Cortex of kidney (tissue), 1 donor: ENCODE measurements at places on chromosomes 7 and 10.

- no peak for DNase-seq
These were observed 168.0 kb upstream of the PRKCQ start for GRCh38 chr10:6748029-6748428.

DNA sequence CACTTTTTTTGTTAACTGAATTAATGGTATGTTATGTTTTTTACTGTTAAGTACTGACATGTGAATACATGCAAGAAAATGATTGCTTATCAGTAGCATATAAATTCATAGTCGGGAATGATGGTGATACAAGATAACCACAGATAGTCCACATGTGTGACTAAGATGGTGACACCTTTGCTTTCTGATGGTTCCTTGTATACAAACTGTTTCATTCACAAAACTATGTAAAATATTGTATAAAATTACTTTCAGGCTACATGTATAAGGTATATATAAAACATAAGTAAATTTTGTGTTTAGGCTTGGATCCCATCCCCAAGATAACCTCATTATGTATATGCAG is 10.0 kb downstream of the CISD1 start:
- DNase-seq, result no peak

DNA sequence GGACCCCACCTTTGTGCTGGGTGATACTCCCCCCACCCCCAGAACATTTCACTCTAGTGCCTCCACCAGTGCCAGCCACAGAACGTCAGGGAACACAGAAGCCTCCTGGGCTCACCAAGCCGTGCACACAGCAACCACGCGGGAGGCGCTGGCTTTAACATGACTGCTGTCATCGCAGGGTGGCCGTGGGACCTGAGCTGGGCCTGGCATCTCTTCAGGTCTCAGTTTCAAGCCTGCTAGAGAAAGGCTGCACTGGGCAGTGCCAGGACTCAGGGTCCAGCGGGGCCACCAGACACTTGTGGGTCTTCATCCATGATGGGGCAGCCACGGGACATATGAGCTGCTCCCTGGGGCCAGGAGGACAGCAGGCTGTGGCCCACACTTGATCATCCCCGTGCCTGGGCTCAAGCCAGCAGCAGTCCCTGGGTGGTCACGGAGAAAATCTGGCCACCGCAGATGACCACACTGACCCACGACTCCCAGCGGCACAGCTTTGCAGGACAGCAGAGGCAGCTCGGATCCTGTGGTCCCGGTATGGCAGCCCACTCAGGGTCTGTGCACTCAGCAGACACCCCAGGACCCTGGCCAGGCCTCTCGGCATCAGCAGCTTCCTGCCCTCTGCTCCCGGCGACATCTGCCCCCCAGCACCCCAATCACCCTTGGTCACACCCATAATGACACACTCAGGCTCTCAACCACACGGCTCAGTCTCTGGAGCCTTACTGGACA is 44.2 kb downstream of the CAMK2B start:
- no peak for DNase-seq

- DNase-seq, result no peak
These were observed 19.3 kb upstream of the TSPAN13 start for GRCh38 chr7:16734148-16734726.

GRCh38 chr10:42866115-42866995 is 83.8 kb downstream of the BMS1 start:
- no peak for DNase-seq

GRCh38 chr7:19463581-19463980 is 245.3 kb downstream of the POLR1F start:
- DNase-seq, result no peak

- DNase-seq, result no peak
These were observed 24.9 kb downstream of the MBL2 start for GRCh38 chr10:52747694-52748093.

DNA sequence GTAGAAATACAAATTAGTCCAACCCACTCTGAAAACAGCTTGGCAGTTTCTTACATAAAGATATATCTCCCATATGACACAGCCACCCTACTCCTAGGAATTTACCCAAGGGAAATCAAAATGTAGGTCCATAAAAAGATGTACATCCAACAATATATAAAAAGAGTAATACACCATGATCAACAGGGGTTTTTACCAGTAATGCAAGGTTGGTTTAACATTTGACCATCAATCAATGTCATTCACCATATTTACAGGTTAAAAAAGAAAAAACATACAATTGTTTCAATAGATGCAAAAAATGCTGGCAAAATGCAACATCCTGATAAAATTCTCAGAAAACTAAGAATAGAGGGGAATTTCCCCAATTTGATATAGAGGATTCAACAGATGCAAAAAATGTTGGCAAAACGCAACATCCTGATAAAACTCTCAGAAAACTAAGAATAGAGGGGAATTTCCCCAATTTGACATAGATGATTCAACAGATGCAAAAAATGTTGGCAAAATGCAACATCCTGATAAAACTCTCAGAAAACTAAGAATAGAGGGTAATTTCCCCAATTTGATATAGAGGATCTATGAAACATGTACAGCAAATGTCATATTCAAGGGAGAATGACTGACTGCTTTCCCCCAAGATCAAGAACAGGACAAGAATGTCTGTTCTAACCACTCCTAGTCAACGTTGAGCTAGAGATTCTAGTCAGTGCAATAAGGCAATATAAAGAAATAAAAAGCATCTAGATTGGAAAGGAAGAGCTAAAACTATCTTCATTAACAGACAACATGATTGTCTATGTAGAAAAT is 13.7 kb downstream of the ADAP1 start:
- DNase-seq, result no peak

DNA sequence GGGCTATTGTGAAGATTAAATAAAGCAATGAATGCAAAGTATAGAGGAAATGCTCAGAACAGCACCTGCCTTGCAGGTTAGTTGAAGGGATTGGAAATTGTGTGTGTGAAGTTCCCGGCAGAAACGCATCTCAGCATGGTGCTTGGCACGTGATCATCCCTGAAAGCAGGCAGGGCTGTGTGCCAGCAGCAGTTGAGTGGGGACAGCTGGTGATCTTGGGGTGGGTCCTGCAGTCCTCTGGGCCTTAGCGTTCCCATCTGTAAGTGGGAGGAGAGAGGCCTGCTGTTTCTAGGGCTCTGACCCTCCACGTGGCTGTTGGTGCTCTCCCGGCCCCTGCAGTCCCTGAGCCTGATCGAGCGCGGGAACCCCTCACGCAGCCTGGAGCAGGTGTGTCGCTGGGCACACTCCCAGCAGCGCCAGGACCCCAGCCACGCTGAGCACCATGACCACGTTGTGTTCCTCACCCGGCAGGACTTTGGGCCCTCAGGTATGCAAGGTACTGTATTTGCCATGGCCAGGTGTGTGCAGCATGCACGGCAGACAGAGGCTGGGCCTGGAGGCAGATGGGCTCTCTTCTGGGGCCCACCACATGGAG is 55.3 kb downstream of the TBATA start:
- no peak for DNase-seq

GRCh38 chr10:94878649-94879048 is 59.8 kb upstream of the CYP2C9 start:
- DNase-seq, result no peak

- DNase-seq, result no peak
These were observed 59.8 kb downstream of the HK1 start for GRCh38 chr10:69338133-69338456.

DNA sequence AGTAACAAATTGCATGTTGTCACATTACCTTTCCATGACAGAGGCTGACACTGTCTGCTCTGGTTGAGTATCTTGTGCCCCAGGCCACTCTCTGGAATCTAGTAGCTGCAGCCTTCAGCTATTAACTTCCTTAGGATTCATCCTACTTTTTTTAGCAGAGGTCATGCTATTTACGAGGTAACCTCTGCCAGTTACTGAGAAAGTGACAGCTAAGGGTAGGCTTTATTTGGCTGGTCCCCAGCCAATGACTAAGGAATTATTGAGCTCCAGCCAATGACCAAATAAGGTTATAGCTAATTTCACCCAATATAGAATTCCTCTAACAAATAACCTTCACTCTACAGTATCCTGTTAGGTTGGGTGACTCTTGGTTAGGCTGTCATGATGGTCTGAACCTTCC is 1361.7 kb downstream of the XPNPEP1 start:
- no peak for DNase-seq

DNA sequence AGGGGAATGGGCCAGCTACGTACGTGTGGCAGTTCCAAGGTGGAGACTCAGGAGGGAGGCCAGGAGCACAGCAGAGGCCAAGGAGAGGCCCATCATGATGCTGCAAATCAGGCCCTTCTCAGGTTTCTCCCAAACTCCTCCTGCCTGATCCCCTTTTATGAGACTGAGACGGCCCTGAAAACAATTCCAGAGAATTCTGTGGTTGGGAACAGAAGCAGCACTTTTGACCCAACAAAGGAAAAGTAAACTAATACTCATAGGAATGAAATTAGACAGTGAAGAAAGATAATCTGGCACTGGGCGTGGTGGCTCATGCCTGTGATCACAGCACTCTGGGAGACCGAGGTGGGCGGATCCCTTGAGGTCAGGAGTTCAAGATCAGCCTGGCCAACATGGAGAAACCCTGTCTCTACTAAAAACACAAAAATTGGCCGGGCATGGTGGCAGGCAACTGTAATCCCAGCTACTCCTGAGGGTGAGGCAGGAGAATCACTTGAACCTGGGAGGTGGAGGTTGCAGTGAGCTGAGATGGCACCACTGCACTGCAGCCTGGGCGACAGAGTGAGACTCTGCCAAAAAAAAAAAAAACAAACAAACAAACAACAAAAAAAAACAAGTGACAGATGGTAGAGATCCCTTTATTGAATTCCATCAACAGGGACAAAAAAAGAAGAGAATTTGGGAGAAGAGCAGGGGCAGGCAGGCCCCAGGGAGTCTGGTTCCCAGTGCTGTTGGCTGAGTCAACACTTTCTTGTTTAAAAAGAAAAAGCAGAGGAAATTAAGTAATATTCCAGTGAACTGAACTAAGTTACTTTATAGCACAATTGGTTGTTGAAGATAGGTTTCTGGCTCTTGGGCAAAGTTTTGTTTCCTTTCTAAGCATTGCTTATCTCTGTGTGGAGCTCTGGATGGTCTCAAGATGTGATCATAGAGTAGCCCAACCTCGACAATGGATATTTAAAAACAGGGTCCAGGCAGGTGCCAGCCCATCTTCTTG is at the start of gene CCL26:
TSS of gene CCL26 (minus strand) at position 131 of the 997 bp plus-strand sequence. CDS start at position 96, 35 bp downstream.
- DNase-seq, result no peak
